ENCODE measurements at places on chromosomes 16 and 17.
A peak's percentile ranks its signal among the peaks of the same experiment; 100 is the strongest.

- DNase-seq: peak; percentile 24
Measured at GRCh38 chr17:72445055-72445991, 324.5 kb downstream of the SOX9 start.

DNA sequence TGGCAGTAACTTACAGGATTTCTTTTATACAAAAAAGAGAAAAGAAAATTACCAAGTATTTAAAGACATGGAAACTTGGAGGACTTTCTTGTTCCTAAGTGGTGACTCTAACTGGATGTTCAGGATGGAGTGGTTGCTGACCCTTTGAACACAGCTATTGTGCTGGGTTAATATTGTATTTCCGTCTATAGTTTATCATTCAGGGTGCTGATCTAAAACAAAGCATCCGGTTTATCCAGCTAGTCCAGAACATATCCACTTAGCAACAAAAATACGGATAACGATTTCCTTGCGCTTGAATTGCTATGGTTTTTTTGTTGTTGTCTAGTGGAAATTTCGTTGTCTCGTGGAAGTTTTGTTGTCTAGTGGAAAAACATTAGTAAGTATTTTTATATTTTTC is 38.2 kb downstream of the SNTB2 start:
- DNase-seq: no peak

DNA sequence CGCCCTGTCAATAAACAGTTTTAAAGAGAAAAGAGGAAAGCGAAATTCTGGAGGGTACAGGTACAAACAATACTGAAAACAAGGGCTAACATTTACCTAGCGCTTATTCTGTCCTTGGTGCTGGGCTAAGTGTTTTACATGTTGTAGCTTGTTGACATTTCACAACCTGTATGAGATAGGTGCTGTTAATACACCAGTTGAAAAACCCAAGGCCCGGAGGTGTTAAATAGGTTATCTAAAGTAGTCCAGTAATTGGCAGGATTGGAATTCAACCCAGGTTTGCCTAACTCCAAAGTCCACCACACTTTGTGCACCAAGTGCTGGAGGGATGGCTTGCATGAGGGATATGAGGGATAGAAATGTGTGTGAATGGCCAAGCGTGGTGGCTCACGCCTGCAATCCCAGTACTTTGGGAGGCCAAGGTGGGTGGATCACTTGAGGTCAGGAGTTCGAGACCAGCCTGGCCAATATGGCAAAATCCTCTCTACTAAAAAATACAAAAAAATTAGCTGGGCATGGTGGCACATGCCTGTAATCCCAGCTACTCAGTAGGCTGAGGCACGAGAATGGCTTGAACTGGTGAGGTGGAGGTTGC is 2.9 kb downstream of the ATP6V0D1 start:
- no peak for DNase-seq

DNA sequence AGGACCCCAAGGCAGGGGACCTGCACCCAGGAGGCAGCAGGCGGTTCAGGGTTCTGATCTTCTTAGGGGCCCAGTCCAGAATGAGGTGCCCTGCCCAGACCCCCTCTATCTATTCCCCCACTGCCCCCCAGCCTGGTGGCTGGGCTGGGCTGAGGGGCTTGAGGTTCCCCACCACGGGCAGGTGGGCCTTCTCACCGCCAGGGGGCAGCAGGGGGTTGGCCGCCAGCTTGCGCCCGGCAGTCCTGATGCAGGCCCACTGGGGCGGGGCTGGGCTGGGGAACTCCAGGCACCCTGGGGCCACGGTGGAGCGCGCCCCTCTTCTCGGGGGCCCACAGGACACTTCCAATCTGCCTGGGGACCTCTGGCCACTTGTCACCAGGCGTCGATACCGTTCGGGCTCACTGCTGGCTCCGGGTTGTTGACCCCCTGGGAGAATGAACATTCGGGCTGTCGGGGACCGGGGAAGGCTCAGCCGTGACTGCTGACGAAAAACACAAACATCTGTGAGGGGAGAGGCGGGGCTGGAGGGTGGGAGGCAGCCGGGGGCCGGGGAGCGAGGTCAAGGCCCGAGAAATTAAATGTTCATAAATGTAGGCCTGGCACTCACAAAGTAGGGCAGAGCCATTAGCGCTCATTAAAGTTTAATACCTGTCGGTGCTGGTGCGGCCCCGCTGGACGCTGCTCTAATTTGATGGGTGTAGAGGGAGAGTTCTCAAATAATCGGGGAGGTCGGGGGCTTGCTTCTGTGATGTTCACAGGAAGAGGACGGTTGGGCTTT is 219.3 kb upstream of the GSE1 start:
- no peak for DNase-seq

GRCh38 chr16:11190588-11191560 is 65.1 kb downstream of the SOCS1 start:
- no peak for DNase-seq

DNA sequence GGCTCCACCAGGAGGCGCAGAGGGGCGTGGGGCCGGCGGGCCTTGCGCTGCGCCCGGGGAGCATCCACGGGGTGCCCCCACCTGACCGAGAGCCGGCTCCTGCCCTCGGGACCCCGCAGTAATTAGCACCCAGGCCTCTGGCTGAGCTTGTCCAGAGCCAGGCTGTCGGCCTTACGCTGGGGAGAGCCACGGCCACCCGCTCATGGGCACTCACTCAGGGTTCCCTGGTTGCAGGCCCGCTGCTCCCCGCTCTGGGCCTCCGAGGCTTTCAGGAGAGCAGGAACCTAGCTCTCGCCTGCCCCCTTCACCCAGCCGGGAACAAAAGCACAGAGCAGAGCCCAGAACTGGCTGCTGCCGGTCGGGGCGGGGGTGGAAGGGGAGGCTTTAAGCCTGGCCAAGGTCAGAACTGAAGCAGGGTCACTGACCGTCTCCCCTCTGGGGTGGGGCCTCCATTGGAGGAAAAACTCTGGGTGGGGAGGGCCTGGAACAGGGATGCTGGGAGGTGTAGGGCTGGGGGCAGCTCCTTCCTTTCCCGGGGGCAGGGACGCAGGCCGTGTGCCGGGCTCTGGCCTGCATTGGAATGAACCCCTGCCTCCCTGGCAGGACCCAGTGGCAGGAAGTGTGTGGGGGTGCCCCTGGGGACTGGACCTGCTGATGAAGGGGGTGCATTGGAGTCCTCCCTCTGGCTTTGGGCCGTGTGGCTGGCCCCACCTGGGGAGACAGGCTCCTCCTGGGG is 12.3 kb downstream of the GLIS2 start:
- no peak for DNase-seq

DNA sequence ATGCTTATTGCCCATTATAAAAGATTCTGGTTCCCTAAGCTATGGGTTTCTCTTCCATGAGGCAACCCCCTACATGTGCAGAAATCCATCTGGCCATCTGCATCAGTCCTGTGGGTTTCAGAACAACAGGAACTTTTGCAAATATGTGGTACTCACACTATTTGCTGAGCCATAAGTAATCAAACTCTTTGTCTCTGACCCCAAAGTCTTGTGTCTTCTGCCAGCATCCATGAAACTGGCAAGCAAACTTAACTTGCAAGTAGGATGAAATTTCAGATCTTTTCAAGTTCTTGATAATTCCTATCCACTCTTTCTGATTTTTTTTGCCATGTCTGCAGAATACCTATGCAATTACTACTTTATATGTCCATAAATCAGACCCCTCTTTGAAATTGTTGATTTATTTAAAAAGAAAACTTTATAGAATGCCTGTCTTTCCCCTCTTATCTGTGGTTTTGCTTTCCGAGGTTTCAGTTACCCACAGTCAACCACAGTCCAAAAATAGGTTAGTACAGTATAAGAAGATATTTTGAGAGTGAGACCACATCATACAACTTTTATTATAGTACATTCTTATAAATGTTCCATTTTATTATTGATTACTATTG is 158.4 kb upstream of the IRX3 start:
- no peak for DNase-seq

- DNase-seq: no peak
Measured at GRCh38 chr16:84612686-84613085, 5.2 kb downstream of the COTL1 start.

- no peak for DNase-seq
Measured at GRCh38 chr16:53666786-53667415, 36.8 kb downstream of the RPGRIP1L start.

- no peak for DNase-seq
Measured at GRCh38 chr16:53085369-53085843, 30.6 kb downstream of the CHD9 start.

- DNase-seq: no peak
Measured at GRCh38 chr17:6639014-6639585, 1.4 kb downstream of the KIAA0753 start.

DNA sequence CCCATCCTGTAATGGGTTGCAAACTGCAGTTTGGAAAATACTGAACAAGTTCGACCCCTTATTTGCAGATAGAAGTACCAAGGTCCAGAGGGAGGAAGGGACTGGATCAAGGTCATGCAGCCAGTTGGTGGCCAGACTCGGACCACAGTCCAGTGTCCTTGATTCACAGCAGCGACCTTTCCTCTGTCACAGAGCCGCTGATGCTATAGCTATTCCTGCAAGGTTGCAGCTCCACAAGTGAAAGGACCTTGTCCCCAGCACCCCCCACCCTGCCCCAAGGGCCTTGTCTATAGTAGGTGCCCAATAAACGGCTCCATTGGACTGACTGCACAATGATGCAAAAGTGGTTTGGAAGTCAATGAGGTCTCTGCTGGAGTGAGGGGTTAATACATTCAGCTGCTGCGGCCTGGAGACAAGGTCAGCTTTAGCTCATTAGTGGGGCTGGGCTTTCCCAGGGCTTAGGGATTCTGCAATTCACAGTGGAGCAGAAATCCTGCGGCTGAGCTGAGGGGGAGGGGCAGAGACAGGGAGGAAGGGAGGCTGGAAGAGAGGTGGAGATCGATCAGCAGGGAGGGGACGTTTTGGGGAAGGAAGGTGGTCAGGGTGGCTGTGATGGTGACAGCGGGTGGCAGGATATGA is 13.4 kb upstream of the CRHR1 start:
- DNase-seq: no peak

DNA sequence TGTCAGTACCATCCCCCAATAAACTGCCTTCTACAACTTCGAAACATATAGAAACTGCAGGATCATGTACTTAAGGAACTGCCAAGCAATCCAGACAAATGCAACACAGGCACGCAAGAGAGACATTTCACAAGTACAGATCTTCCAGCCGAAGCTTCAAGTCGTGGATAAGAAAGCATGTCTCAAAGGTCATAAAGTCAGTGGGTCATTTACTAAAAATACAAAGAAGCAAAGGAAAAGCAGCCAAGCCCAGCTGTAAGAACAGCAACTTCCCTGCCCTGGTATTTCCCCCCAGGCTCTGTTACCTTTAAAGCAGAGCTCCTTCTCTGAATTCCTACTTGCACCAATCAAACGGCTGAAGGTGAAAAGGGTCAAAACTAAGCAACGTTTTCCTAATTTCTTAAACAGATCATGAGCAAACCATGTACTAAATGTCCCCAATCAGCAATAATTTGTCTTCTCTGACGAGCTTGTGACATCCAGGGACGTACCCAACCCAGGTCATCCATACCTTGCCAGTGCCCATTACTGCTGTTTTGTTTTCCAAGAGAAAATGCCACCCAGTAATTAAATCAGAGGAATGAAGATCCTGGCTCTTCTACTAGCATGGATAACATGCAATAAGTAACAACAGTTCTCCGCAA is 1.7 kb downstream of the AKTIP start:
- no peak for DNase-seq

DNA sequence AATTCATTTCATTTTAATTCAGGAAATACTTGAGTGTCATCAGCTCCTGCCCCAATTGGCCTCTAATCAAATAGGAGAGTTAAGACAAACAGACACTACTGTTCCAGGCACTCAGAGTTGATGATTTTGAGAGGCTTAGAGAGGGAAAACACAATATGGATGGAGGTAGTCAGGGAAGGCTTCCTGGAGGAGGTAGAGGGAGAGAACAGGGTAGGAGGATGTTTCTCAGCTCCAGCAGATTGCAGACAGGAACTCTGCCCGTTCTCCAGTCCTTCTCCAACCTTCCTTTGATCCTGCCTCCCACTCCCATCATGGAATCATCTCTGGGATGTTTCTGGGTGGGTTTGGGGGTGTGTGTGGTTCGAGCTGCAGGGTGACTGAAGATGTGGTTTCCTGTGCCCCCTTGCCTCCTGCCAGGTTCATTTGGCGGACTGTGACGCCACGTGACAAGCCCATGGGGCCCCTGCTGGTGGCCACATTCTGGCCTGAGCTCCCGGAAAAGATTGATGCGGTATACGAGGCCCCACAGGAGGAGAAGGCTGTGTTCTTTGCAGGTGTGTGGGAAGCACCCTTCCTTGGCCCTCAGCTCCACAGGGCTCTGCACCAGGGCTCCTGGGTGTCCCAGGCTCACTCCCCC is 12.2 kb upstream of the LPCAT2 start:
- DNase-seq: no peak

GRCh38 chr17:50163843-50164696 is 1.7 kb upstream of the SGCA start:
- no peak for DNase-seq

DNA sequence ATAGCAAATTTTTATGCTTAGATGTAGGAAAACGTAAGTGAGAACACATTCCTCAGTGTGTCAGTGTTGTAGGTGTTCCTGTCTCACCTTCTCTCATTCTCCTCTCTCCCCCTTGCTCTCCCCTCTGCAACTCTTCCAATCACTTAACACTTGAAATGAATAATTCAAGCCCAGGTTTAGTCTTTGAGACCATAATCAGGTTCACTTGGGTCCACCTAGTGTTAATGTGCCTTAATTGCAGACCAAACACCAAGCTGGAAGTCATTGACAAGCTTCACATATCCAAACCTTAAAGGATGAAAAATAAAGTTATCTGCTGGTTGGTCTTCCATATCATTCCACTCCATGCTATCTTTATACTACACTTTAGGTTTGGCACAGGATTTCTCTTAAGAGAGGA is 37.0 kb downstream of the STXBP4 start:
- no peak for DNase-seq

- peak; percentile 87 for DNase-seq
Measured at GRCh38 chr17:409848-410542, 57.4 kb upstream of the RPH3AL start.

DNA sequence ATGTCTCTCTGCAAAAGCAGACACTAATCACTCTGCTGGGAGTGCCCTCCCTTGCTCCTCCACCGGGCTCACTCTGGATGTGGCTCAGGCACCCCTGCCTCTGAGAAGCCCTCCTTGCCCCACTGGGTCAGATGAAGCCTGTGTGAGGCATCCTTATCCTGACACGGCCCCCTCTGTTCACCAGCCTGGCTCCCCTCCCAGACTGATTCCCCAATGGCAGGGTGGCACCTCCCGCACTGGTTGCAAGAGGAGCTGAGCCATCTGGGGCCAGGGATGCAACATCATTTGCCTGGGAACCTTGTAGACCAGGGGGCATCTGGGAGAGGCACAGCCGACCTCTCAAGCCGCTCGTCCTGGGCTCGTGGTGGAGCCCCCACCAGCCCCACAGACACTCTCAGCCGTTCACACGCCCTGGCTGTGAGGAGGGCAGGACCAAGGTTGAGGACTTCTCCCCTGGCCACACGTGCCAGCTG is 6.7 kb downstream of the SMTNL2 start:
- DNase-seq: no peak

DNA sequence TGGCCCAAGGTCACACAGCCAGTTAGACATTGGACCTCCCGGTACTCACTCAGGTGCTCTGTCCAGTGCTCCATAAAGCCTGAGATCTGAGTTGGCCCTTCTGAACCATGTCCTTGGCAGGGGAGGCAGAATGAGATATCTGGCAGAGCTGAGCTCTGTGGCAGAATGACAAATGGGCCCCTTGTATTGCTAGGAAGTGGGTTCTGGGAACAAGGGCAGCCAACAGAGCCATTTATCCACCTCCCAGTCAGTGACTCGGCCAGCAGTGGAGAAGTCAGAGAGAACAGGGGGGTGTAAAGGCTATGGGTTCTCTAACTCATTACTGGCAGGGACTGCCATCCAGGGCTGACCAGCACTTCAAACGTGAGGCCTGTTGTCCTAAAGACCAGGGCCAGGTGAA is 117.1 kb upstream of the NLRP1 start:
- no peak for DNase-seq

- DNase-seq: no peak
Measured at GRCh38 chr16:72473631-72474030, 301.7 kb upstream of the PMFBP1 start.
